ENCODE measurements at places on chromosomes 6 and 20. TPM values are rescaled to one million over a fixed set of nuclear protein-coding genes. Genes with fewer than 3 reads are reported as not detected.

- no peak overlapping the region for H3K27ac ChIP-seq
- DNase-seq = no peak
- no peaks in the 10 kb centered on the region for H3K36me3 ChIP-seq
- no peaks in the 10 kb centered on the region for H3K4me1 ChIP-seq
- no peak overlapping the region for H3K4me3 ChIP-seq
Observed at GRCh38 chr6:117253785-117254184, 11.6 kb upstream of the VGLL2 start.

DNA sequence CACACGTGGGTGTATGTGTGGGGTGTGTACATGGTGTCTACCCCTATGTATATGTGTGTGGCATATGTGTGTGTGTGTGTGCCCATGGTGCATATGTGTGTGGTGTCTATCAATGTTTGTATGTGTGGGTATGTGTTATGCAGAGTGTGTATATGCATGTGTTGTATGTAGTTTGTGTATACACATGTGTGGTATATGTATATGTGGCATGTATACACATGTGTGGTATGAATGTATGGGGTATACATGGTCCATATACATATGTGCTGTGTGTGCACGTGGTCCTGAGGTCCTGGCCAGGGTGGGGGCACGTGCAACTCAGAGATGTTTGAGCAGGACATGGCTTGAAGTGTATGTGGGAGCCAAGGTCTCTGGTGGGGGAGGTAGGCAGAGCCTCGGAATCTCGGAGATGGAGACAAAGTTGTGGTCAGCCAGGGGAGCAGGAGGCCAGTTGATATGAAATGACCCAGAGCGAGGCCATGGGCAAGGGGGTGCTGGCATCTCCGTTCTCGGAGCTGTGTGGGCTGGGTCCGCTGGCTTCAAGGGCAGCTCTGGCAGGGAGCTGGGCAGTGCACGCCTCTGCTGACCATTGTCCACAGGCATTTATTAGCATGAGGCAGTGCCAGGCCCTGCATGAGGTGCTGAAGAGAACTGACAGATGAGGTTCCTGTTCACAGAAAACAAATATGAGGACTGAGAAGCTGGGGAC lies 276.2 kb upstream of the CHD6 start:
- H3K27ac ChIP-seq = no peak overlapping the region
- no peaks in the 10 kb centered on the region for H3K36me3 ChIP-seq
- no peaks in the 10 kb centered on the region for H3K27me3 ChIP-seq
- H3K4me1 ChIP-seq = no peaks in the 10 kb centered on the region
- DNase-seq = no peak
- H3K4me3 ChIP-seq = no peak overlapping the region

GRCh38 chr6:95364016-95364604 lies 213.2 kb upstream of the MANEA start:
- H3K36me3 ChIP-seq = no peaks in the 10 kb centered on the region
- H3K27me3 ChIP-seq = no peaks in the 10 kb centered on the region
- no peak overlapping the region for H3K4me3 ChIP-seq

DNA sequence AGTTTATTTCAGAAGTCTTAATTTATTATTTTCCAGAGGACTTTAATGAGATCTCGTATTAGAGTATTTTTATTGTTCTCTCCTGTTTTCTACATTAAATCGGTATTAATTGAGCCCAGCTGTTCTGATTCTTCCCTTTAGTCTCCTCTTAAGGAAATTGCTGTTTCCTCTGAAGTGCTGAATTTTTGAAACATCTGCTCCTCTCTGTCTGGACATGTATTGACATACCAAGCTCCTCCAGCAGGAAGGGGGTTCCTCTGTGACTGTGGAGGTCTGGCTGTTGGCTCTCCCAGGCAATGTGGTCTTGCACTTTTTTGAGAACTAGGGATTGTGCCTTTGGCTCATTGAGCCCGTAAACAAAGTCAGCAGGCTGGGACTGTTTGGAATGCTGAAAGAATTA lies 74.9 kb downstream of the MAP3K4 start:
- H3K36me3 ChIP-seq = no peaks in the 10 kb centered on the region
- peak overlapping the region; percentile 31 for H3K27ac ChIP-seq
- H3K4me1 ChIP-seq = no peaks in the 10 kb centered on the region
- no peak for DNase-seq
- no peaks in the 10 kb centered on the region for H3K27me3 ChIP-seq
- no peak overlapping the region for H3K4me3 ChIP-seq

DNA sequence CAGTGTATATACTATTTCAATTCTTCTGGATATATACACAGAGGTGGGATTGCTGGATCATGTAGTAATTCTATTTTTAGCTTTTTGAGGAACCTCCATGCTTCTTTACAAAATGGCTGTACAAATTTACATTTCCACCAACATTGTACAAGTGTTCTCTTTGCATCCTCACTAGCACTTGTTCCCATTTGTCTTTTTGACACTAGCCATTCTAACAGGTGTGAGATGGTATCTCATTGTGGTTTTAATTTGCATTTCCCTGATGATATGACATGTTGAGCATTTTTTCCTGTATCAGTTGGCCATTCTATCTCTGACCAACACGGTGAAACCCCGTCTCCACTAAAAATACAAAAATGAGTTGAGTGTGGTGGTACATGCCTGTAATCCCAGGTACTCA lies 68.1 kb upstream of the PMEPA1 start:
- no peak overlapping the region for H3K27ac ChIP-seq
- H3K4me3 ChIP-seq = no peak overlapping the region
- no peak for DNase-seq
- no peaks in the 10 kb centered on the region for H3K27me3 ChIP-seq
- H3K4me1 ChIP-seq = no peaks in the 10 kb centered on the region

DNA sequence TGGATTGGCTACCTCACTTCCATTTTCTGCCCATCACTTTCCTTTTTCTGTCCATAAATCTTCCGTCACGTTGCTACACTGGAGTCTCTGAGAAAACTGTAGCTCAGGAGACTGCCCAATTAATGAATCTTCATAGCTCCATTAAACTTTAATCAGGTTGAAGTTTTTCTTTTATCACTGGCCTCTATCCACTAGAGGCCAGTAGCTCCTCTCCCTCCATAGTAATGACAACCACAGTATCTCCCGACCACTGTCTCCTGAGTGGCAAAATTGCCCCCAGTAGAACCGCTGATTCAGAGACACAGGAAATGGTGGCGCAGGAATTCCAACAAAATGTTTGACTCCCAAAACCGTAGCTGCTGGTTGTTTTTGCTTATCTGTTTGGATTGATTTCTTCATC lies 18.4 kb upstream of the DOK5 start:
- H3K27me3 ChIP-seq = no peaks in the 10 kb centered on the region
- no peak overlapping the region for H3K27ac ChIP-seq
- H3K4me3 ChIP-seq = no peak overlapping the region
- no peak for DNase-seq
- H3K4me1 ChIP-seq = no peaks in the 10 kb centered on the region

DNA sequence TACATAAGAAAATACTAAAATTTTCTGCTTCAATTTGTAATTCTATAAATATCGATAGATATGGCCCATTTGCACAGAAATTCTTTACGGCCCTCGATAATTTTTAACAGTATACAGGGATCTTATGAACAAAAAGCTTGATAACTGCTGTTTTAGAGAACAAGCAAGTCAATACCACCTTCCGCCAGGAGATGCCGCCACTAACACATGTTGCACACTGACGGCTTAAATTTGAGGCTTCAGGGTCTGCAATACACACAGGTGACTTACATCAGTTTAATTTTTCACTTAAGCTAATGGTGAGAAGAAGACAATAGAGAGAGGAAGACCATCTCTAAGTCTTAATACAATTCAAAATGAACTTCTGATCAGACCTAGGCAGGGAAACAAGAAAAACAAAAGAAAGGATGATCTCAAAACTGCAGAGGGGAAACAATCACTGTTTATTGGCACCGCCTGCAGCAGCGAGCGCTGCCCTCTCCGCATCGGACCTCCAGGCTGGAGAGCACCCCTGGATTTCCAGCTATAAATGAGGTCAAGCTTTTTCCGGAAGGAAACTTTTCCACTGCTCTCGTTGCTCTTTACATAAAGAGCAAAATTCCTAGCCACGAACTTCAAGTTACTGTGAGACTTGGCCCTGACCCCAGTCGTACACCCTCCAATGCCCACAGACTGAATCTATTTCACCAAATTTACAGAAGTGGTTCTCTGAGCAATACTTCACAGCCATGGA lies 53.9 kb downstream of the OTOR start:
- no peak overlapping the region for H3K4me3 ChIP-seq
- H3K27ac ChIP-seq = no peak overlapping the region
- no peaks in the 10 kb centered on the region for H3K4me1 ChIP-seq
- no peaks in the 10 kb centered on the region for H3K27me3 ChIP-seq

DNA sequence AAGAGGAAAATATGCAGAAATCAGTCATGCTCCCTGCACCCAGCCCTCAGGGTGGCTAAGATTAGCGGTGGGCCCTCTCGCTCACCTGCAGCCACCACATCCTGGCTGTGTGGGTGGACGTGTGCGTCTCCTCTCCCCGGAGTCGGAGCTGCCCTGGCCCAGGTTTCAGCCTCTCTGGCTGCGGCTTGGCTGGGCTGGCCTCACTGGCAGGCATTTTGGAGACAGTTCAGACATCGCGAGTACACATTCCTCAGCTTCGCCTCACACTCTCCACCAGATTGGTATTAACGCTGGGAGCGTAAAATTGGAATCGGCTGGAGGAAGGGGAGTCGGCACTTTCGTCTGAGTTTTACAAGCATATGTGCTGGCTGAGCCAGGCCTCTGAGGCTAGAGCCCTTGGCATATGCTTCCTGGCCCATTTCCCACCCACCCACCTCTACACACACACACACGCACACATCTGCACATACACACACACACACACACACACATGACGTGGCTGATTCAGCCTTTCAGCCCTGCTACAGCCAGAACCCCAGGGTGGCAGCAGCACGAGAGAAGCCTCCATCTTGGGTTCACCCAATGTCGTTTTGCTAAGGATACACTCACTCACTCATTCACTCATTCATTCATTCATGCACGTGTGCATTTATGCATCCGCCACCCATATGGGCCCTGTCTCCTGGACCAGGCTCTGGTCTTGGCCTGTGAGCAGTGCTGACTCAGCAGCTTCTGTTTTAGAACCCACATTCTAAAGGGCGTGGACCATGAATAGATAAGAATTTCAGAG lies 42.9 kb downstream of the BCAS4 start:
- no peaks in the 10 kb centered on the region for H3K4me1 ChIP-seq
- no peaks in the 10 kb centered on the region for H3K27me3 ChIP-seq
- no peaks in the 10 kb centered on the region for H3K36me3 ChIP-seq
- H3K27ac ChIP-seq = peak overlapping the region; percentile 14
- H3K4me3 ChIP-seq = no peak overlapping the region
- peak; percentile 51 for DNase-seq

DNA sequence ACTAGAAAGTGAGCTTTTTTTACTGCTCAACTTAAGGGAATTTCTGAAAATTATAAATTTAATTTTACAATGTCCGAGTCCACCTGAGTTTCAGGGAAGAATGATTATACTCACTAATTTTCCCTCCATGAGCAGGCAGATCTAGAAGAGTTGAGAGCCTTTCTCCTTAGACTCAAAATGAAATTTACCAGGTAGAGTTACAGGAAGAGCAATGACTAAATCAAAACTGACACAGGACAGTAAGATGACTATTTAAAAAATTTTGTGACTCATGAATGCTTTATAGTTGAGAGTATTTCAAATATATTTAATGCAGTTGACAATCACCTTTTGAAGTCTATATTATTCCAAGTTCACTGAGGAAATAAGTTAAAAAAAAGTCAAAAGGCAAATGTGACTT lies 198.1 kb upstream of the NRSN1 start:
- no peaks in the 10 kb centered on the region for H3K4me1 ChIP-seq
- H3K36me3 ChIP-seq = no peaks in the 10 kb centered on the region
- H3K4me3 ChIP-seq = no peak overlapping the region
- no peak for DNase-seq

GRCh38 chr6:20463396-20463795 lies 61.7 kb downstream of the E2F3 start:
- no peaks in the 10 kb centered on the region for H3K4me1 ChIP-seq
- no peaks in the 10 kb centered on the region for H3K27me3 ChIP-seq
- no peaks in the 10 kb centered on the region for H3K36me3 ChIP-seq
- no peak overlapping the region for H3K4me3 ChIP-seq
- no peak overlapping the region for H3K27ac ChIP-seq

- H3K36me3 ChIP-seq = no peaks in the 10 kb centered on the region
- DNase-seq = no peak
- H3K27ac ChIP-seq = no peak overlapping the region
- no peaks in the 10 kb centered on the region for H3K27me3 ChIP-seq
- no peak overlapping the region for H3K4me3 ChIP-seq
Observed at GRCh38 chr6:170206317-170206621, 84.6 kb downstream of the DLL1 start.

DNA sequence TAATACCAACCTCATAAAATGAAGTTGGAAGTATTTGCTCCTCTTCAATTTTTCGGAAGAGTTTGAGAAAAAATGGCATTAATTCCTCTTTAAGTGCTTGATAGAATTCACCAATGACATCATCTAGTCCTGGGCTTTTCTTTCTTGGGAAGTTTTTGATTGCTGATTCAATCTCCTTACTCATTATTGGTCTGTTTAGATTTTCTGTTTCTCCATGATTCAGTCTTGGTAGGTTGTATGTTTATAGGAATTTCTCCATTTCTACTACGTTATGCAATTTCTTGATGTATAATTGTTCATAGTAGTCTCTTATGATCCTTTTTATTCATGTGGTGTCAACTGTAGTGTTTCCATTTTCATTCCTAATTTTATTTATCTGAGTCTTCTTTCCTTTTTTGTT lies 176.9 kb upstream of the PRND start:
- DNase-seq = no peak
- no peak overlapping the region for H3K4me3 ChIP-seq
- H3K27ac ChIP-seq = no peak overlapping the region
- H3K27me3 ChIP-seq = no peaks in the 10 kb centered on the region

GRCh38 chr20:60903325-60903971 lies 348.6 kb upstream of the CDH4 start:
- H3K27ac ChIP-seq = no peak overlapping the region
- H3K36me3 ChIP-seq = no peaks in the 10 kb centered on the region
- H3K27me3 ChIP-seq = no peaks in the 10 kb centered on the region
- DNase-seq = no peak
- no peaks in the 10 kb centered on the region for H3K4me1 ChIP-seq

GRCh38 chr6:1424306-1424927 lies 35.0 kb downstream of the FOXF2 start:
- DNase-seq = no peak
- H3K27ac ChIP-seq = no peak overlapping the region
- H3K27me3 ChIP-seq = peaks cover 7% of the 10 kb centered on the region
- H3K4me3 ChIP-seq = no peak overlapping the region
- H3K36me3 ChIP-seq = no peaks in the 10 kb centered on the region

The FOXO3 gene
- 59.4 TPM for total RNA-seq

The SLC17A3 gene
- total RNA-seq = not detected

The FOXF2 gene
- not detected for total RNA-seq

The MOXD1 gene
- 70.2 TPM for total RNA-seq

The TBPL1 gene
- total RNA-seq = 4.4 TPM

The PPP1R16B gene
- 15.8 TPM for total RNA-seq
